Caco-2 (cell line): ENCODE measurements at places on chromosomes 5 and 9. TPM values are rescaled to one million over a fixed set of nuclear protein-coding genes. Genes with fewer than 3 reads are reported as not detected.

The TPPP gene
- 0.18 and 0.28 TPM in 2 replicates for total RNA-seq

The HOMER1 gene
- 22.2 and 24.0 TPM in 2 replicates for total RNA-seq

The SLC2A8 gene
- 141 and 144 TPM in 2 replicates for total RNA-seq

DNA sequence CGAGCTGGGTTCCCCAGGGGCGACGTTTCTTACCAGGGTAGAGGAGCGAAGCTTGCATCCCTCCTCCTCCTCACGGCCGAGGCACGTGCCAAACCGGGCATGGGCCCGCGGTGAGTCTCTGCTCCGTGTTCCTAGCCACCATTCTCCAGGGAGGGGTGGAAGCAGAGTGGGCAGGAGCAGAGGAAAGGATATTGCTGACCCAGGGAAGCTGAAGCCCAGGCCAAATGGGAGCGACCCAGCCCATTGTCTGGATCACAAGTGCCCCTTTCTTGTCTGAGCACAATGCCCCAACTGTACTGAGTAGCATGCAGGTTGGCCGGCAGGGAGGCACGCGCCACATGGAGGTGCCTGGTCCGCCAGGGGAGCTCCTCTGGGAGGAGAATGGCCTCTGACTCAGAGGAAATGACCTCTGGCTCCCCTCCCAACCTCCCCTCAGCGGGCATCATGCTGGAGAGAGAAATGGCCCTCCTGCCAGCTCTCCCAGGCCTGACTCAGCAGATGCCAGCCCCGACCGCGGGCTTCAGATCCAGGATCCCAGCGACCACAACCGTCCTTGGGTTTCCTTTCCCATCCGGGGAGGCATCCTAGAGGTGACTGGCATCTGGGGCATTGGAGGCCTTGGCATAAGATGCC, 1.1 kb downstream of the PRR7 start:
- DNase-seq, result no peak

DNA sequence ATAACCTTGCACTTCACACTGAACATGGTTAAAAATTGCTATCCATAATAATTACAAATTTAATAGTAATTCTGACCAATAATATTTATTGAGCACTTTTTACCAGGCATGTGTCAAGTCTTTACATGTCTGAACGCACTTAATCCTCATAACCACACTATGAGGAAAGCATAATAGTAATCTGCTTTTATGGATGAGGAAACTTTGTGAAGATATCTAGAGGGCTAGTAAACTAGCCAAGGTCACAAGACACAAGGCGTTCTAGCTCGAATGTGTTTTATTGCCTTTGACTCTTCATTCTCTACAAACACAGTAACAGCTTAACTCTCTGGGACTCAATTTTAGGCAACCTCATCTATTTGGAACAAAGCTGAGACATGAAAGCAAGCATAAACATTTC, 205.1 kb downstream of the ARHGEF28 start:
- DNase-seq, result no peak

DNA sequence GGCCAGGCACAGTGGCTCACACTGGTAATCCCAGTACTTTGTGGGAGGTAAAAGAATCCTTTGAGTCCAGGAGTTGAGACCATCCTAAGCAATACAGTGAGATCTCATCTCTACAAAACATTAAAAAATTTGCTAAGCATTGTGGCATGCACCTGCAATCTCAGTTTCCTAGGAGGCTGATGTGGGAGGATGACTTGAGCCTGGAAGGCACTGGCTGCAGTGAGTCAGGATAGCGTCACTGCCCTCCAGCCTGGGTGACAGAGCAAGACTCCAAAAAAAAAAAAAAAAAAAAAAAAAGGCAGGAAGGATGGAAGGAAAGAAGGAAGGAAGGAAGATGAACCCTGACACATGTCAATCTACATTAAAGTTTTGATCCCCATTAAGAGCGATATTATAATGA, 1452.2 kb upstream of the ACO1 start:
- DNase-seq, result no peak

DNA sequence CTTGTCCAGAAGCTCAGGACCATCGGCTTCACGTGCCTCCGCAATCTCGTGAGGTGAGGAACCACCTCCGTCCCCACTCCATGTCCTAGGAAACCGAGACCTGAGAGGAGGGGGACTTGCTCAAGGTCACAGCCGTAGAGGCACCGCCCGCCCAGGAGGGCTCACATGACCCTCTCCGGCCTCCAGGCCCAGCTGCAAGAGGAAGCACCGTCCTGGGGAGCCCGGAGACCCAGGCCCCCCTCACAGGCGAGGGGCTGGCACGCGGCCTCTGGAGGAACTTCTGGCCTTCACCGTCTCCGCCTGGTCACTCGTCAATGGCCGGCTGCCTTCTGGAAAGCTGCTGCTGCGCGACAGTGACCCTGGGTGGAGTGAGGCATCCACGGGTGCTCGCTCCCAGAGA, 24.2 kb downstream of the FAM78A start:
- DNase-seq, result no peak

- DNase-seq, result no peak
Observed at GRCh38 chr5:63255594-63255993, 677.0 kb downstream of the LRRC70 start.
